ENCODE measurements at places on chromosomes 6 and 20.

DNA sequence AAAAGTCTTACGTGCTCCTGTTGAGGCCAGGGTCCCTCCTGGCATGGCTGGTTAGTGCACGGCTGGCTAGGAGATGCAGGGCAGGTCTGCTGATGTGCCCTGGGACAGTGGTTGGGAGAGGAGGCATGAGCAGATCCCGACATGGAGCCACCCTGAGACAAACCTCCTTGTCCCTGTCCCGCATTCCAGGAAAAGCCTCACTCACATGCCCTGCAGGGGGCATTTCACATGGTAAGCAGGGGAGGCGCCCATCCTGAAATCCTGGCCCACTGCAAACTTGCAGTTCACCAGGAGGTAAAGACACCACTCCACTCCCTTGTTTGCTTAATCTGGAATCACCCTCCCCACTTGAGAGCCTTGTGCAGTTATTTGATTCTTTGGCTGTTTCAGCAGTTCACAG, 116.7 kb upstream of the SLC24A3 start:
- no peak for DNase-seq

DNA sequence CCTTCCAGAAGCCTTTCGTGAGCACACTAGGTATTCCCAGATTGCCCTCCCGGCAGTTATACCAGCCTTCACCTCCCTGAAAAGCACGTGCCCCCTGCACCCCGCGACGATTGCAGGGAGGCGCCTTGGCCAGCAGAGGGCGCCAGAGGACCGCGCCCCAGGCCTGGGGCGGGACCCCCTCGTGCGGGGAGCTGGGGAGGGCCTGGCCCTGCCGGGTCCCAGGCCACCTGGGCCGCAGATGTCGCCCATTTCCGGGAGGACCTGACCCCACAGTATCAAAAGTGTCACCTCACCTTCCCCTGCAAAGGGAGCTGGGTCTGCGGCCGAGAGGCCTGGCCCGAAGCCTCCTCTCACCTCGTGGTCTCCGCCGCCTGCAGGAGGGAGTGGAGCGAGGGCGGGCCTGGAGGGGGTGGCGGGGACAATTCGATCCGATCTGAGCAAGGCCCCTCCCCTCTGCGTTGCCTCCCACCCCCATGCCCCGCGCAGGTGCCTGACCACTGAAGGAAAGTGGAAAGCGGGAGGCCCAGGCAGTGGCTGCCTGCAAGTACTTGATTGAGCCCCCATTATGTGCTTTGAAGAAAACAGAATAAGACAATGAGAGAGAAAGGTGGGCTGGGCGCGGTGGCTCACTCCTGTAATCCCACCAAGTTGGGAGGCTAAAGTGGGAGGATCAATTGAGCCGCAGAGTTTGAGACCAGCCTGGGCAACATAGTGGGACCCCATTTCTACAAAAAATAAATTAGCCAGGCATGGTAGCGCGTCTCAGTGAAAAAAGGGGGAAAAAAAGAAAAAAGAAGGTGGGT, 3.5 kb upstream of the SNAI1 start:
- no peak for DNase-seq

GRCh38 chr6:22667855-22668254, 98.5 kb downstream of the HDGFL1 start:
- DNase-seq: no peak

- DNase-seq: no peak
Measured at GRCh38 chr6:110853754-110854477, 20.7 kb upstream of the AMD1 start.

- DNase-seq: no peak
Measured at GRCh38 chr20:63475209-63475608, 2.8 kb upstream of the KCNQ2 start.

- DNase-seq: no peak
Measured at GRCh38 chr6:9606435-9607134, 808.3 kb downstream of the TFAP2A start.

GRCh38 chr20:54133434-54134427, 40.1 kb downstream of the CYP24A1 start:
- DNase-seq: no peak

DNA sequence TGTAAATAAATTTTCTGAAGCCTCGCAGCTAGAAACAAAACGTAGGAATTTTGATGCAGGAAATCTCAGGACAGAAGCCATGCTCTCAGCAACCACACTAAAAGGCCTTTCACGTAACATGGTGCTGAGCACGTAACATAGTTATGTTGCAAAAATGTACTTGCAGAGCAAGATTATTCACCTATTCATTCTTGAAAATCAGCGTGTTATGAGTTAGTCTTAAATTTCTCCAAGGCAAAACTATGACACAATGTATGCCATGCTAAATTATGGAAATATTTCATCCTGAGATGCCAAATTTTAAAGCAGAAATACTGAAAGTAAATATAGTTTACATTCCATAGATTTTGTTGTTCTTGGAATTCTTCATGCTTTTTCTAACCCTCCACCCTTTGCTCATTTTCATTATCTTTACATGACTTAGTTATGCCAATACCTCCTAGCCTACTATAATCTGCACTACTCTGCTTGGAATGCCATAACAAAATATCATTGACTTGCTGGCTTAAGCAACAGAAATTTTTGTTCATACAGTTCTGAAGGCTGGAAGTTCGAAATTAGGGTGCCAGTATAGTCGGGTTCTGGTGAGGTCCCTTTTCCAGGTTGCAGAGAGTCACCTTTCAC, 179.8 kb upstream of the BMP5 start:
- no peak for DNase-seq

DNA sequence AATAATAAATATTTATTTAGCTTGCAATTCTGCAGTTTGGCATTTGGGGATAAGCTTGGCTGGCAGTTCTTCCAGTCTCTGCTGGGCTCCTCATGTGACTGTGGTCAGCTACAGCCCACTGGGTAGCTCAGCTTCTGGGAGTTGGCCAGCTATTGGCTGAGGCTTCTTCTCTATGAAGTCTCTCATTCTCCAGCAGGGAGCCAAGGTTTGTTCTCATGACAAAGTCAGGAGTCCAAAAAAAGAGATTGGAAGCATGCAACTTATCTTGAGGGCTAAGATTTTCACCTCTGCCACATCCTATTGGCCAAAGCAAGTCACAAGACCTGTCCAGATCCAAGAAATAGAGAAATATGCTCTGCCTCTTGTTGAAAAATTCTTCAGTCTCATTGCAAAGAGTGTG, 94.6 kb downstream of the SNAP25 start:
- DNase-seq: no peak

GRCh38 chr6:144653885-144654505, 368.9 kb downstream of the UTRN start:
- DNase-seq: no peak

DNA sequence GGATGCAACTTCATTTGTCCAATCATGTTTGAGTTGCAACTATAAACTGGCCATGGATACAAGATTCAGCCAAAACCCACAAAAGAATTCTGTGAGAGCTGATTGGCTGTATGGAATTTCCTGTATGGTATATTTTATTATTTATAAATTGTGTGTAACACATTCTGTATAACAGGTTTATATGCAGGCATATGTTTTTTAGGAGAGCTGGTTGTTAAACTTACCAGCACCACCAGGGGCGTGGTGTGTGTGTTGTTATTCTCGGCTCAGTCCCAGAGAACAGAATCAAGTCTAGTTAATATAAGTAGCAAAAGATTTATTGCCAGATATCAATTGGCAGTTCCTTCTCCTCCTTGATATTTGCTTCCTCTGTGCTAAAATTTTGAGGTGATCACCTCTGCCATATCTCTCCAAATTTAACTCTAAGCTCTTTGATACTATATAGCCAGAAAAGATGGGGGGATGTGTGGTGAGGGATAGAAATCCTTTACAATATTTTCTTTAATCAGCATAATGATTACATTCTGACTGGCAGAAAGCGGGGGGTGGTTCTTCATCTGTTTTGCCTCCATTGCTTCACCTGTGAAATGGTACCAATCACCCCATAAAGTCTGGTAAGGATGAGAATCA, 22.9 kb downstream of the CNBD2 start:
- peak; percentile 18 for DNase-seq

DNA sequence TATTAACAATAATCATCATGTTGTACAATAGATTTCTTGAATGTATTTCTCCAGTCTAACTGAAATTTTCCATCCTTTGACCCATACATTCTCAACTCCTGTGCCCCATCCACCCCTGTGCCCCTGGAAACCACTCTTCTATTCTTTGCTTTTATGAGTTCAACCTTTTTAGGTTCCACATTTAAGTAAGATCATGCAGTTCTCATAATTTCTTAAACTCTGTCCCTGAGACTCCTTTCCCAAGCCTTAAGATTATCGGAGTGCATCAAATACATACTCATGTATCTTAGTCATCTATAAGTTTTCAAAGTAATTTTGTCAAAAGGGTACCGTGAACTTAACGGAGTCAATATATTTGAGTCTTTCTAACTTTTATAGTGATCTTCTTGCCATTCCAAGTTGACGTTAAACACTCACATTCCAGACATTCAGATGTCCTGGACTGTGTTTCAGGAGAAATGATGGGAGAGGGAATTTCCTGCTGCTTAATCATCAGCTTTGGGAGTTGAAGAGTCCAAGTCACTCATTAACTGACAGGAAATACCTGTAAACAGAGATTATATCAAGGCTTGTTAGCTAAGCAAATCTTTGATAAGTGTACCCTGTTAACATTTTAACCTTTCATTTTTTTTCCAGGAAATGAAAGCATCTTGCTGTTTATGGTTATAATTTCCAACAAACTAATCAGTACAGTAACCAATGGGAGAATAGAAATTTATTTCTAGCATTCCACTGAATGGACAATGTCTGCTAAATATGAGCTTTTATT, 73.3 kb downstream of the ADGRG6 start:
- no peak for DNase-seq

DNA sequence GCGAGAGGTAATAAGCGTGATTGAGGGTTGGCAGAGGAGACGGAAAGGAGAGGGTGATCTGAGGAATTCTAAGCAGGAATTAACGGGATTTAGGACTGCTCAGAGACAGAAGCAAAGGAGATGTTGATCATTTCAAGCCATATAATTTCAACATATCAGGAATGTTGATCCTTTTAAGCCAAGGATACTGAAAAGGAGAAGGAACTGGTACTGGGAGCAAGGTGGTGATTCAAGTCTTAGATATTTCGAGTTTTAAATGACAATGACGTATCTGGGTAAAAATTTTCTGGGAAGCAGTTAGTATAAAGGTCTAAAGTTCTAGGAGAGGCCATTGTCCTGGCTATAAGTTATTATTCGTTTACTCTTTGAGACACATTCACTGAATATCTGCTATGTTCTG, 91.3 kb upstream of the OGFRL1 start:
- DNase-seq: no peak

- no peak for DNase-seq
Measured at GRCh38 chr6:23851522-23851921, 274.5 kb upstream of the NRSN1 start.

DNA sequence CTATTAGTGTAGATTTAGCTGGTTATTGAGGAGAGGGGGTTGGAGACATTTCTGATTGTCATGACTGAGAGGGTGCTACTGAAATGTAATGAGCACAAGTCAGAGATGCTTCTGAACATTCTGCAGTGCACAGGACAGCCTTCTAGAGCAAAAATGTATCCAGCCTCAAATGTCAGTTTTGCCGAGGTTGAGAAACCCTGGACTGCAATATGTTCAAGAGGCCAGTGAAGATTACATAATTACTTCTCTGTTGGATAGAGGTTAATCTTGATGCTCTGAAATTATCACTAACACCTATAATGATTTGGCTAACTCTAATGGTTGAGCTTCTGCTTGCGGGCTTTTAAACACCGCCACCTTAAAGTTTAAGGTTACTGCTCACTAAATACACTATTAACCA, 3.4 kb upstream of the DUSP22 start:
- DNase-seq: no peak

- DNase-seq: no peak
Measured at GRCh38 chr20:41499961-41500725, 118.0 kb downstream of the CHD6 start.

- DNase-seq: no peak
Measured at GRCh38 chr6:119608994-119609393, 259.4 kb upstream of the MAN1A1 start.

DNA sequence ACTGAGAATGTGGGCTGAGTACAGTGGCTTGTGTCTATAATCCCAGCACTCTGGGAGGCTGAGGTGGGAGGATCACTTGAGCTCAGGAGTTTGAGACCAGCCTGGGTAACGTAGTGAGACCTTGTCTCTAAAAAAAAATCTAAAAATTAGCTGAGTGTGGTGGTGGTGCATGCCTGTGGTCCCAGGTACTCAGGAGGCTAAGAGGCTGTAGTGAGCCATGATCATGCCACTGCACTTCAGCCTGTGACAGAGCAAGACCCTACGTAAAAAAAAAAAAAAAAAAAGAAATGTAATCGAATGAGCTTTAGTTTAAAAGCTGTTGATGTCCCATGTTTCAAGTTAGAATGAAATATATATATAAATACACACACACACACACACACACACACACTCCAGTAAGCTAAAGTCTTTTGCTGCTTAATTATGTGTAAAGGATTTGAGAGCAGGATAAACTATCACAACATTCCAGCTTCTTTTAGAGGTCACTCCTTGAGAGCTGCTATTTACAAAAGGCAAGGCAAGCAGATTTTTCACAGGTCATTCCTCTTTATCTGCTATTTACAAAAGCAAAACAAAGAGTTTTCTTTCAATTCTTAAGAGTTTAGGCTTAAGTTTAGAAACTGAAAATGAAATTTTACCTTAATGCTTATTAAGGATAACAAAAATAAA, 4.7 kb upstream of the MICAL1 start:
- no peak for DNase-seq

GRCh38 chr6:69220375-69220774, 576.4 kb downstream of the LMBRD1 start:
- no peak for DNase-seq

DNA sequence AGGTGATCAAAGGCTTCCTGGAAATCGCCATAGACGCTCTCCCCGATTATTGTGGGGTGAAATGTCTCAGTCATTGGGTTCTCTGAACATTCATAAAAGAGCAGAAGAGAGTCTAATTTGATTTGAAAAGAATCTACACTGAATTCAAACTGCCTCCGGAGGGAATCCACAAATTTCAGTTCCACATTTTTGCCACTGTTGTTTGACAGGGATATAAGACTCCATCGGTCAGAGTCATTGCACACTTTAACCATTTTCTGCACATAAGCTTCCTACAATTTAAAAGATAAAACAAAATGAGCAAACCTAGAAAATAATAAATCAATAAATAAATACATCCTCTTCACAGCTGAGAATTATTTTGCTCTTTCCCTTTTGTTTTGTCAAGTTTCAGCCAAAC, 2.3 kb downstream of the TENT5A start:
- DNase-seq: no peak

DNA sequence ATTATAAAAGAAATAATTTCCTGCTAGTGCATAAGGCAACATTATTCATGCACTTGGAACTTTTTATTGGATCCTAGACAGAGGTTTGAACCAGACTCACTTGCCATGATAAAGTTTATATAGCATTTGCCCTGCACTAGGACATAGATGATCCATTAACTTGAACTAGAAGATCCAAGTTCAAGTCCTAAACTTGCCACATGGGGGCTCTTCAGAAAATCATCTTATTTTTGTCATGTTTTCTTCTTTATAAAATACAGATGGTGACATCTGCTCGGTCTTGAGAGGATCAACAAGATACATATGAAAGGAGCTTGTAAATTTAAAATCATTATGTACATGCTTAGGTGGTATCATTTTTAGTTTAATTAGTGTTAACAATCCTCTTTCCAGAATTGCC, 94.5 kb downstream of the SIM1 start:
- DNase-seq: no peak

Measured in tibial nerve (tissue), 4 donors.